Activated CD4-positive, alpha-beta T cell treated with anti-CD3 and anti-CD28 coated beads for 4 hours (primary cell): ENCODE measurements at places on chromosomes 3 and 15.

- no peak for DNase-seq
These were observed at the start of gene CTXN2 for GRCh38 chr15:48191574-48192225. TSS of gene CTXN2 (plus strand) at chr15:48191665. CDS start at chr15:48201301, 9,636 bp downstream.

DNA sequence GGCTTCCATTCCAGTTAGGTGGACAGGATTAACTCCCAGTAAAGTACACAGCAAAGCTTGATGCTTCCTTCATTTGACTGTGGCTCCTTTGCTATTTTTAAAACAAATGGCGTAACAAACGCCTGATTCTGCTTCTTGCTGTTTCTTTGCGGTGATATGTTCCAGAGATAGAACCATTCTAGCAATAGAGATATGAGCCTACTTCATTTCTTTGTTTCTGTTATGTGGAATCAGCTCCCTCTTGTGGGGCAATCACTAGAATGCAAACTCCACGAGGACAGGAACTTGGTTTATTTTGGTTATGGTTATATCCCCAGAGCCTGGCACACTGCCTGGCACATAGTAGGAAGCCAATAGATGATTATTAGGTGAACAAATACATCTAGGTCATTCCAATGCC is 122.6 kb upstream of the SLC6A11 start:
- no peak for DNase-seq

GRCh38 chr3:45464336-45465170 is 76.2 kb downstream of the LARS2 start:
- DNase-seq = no peak

DNA sequence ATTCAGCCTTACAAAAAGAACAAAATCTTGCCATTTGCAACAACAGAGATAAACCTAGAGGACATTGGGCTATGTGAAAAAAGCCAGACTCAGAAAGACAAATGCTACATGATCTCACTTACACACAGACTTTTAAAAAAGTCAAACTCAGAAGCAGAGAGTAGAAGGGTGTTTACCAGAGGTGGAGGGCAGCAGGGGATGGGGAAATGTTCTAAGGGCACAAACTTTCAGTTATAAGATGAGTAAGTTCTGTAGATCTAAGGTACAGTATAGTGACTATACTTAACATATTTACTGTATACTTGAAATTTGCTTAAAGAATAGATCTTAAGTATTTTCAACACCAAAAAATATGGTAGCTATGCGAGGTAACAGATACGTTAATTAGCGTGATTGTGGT is 3.0 kb downstream of the MYEF2 start:
- no peak for DNase-seq

- DNase-seq = no peak
These were observed 12.6 kb upstream of the RNU6-1 start for GRCh38 chr15:67852418-67852817.

DNA sequence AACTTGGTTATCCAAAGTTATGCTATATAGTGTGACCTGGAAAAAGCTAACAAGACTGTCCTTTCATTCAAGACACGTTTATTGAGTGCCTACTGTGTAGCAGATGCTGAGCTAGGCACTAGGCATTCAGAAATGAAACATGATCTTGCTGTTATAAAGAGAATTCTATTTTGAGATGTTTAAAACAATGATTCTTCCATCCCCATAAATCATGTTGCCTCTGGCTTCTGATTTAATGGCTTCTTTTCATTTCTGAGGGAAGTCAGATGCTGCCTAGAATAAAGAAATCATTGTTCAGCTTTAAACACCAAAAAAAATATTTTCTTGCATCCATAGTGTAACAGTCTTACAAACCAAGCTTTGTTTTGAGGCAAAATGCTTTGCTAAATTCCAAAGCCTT is 620.9 kb upstream of the UBE2E2 start:
- no peak for DNase-seq
